Motor neuron (in vitro differentiated cells): ENCODE measurements at places on chromosomes 3 and 15. TPM values are rescaled to one million over a fixed set of nuclear protein-coding genes. Genes with fewer than 3 reads are reported as not detected.
A peak's percentile ranks its signal among the peaks of the same experiment; 100 is the strongest.

Gene GNAT1
- 0.14 and 0.38 TPM in 2 replicates for total RNA-seq

Gene GUCA1C
- total RNA-seq = not detected in 2 replicates

Gene PRSS50
- 0.08 and 0.18 TPM in 2 replicates for total RNA-seq

Gene BNIP2
- total RNA-seq = 26.8 and 26.9 TPM in 2 replicates

DNA sequence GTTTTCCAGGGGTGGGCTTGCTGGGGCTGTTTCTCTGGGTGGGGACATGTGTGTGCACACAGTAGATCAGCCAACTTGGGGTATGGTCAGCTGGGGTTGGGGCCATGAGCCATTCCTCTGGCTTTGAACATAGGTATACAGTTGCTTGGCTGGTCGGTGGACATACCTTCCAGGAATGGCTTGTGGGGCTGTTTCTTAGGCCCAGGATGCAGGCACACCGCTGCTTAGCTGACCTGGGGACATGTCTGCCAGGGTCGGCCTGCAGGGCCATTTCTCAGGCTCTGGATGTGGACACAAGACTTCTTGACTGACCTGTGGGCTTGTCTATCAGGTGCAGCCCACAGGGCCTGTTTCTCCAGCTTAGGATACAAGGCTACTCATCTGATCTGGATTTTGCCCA lies 130.6 kb downstream of the DOCK3 start:
- no peak for ATAC-seq

DNA sequence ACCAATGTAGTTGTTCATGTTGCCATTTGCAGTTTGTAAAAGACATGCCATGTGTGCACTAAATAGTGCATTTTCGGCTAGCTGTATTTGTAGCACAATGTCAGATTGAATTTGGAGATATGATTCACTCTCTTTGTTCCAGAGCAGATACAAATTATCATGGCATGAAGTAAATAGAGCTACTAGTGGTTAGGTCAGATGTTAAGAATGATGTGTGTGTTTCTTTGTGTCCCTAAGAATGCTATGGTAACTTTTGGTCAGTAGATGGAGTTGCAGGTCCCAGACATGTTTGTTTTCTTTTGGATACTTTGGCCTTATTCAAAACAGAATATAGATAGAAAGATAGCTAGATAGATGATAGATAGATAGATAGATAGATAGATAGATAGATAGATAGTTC lies 595.8 kb downstream of the NLGN1 start:
- peak; percentile 94 for ATAC-seq

DNA sequence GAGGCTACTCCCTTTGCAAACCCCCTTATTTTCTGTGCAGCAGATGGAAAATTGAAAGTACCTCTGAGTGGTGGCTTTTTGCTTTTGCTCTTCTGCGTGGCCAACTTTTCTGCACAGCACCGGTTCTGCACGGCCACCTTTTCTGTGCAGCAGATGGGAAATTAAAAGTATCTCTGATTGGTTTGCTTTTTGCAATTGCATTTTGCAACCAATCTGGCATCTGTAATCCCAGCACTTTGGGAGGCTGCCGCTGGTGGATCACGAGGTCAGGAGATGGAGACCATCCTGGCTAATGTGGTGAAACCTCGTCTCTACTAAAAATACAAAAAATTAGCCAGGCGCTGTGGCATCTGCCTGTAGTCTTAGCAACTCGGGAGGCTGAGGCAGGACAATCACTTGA lies 79.5 kb upstream of the CHMP2B start:
- ATAC-seq = no peak

DNA sequence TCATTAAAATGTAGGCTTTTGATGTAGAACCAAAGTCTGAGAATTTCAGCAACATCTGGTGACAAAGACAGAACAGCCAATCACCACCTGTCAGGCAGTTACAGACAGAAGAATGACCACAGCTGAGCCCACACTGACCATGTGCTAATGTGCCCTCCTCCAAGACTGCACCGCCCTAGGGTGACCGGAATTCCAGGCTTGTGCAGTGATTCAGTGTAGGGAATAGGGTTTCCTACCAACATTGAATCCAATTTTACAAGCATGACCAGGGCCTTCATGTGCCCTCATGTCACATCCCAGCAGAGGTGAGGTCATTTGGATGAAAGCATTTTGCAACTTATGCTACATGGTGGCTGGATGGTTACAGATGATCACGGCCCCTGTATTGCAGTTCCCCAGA lies 412.5 kb downstream of the SOX2 start:
- no peak for ATAC-seq

DNA sequence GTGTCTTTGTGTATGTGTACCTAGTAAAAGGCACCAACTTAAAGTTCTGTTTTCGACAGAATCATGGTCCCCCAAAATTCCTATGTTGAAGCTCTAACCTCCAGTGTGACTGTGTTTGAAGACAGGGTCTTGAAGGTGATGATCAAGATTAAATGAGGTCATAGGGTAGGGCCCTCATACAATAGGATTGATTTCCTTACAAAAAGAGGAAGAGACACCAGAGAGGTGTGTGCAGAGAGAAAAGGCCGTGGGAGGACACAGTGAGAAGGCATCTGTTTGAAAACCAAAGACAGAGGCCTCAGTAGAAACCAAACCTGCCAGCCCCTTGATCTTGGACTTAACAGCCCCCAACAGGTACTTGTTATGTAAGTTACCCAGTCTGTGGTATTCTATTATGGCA lies 52.0 kb upstream of the CORO2B start:
- no peak for ATAC-seq

GRCh38 chr3:45864760-45865519 lies 21.4 kb upstream of the CCR9 start:
- no peak for ATAC-seq

DNA sequence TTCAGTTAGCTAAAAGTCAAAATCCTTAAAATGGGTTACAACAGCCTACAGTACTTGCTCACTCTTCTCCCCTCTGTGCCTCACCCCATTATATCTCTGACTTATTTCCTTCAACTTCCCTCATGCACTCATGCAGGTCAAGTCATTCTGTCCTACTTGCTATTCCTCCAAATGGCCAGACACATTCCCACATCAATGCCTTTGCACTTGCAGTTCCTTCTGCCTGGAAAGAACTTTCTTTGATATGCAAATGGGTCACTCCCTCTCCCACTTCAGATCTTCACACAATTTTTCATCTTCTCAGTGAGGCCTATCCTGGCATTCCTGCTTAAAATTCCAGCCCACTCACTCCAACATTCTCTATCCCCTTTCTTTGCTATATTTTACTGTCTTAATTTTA lies 547.2 kb upstream of the TGFBR2 start:
- ATAC-seq = peak; percentile 67

DNA sequence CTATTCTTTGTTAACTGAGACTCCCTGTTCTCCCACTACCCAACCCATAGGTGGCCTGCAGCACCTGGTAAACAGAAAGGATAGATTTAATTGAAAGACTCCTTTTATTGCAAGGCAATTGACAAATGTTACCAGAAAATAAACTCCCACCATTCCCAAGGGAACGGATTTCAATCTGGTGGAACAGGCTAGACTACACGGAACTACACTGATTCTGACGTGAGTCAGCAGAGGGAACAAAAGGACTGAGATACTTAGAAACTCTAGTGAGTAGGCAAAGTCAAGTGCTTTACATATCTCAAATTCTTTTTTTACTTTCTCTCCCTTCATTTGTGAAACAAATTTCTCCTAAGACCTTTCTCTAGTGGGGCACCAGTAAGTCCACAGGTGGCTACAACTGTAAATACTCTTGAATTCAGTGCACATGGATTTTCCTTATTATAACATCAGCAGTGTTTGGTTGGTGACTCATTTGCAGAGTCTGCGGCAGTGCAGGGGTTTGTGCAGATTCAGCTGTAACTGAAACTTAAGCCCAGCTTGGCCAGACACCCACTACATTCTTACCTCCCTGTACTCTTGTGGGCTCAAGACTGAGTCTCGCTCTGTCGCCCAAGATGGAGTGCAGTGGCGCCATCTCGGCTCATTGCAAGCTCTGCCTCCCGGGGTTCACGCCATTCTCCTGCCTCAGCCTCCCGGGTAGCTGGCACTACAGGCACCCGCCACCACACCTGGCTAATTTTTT lies 34.3 kb upstream of the PLSCR2 start:
- ATAC-seq = peak; percentile 73

DNA sequence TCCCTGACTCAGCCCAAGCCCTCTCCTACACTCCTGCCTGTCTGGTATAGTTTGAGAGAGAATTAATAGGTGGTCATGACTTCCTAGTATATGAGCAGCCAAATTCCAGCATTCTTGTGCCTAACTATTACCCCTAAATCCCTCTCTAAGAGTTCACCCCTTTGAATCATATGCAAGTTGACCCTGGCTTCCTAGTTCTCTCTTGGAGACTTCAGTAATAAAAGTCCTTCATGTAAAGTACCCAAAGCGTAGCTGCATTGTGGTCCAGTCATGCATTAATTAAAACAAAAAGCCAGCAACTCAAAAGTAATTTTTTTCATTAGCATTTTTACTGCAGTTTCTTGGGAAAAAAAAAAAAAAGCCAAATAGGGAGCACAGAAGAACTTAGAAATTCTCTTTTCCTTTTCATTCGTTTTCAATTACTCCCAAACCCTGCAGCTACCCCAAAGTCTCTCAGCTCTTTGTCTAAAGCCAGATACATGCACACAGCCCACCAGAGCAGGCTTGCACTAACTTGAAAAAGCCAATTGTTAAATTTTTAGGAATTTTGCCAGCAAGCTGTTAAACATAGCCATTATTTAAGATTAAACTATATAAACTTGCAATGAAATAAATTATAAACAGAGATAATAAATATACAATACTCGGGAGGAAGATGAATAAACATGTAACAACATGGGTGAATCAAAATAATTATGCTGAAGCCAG lies 50.1 kb upstream of the STT3B start:
- peak; percentile 57 for ATAC-seq

GRCh38 chr3:66077973-66078372 lies 39.3 kb upstream of the MAGI1 start:
- no peak for ATAC-seq

DNA sequence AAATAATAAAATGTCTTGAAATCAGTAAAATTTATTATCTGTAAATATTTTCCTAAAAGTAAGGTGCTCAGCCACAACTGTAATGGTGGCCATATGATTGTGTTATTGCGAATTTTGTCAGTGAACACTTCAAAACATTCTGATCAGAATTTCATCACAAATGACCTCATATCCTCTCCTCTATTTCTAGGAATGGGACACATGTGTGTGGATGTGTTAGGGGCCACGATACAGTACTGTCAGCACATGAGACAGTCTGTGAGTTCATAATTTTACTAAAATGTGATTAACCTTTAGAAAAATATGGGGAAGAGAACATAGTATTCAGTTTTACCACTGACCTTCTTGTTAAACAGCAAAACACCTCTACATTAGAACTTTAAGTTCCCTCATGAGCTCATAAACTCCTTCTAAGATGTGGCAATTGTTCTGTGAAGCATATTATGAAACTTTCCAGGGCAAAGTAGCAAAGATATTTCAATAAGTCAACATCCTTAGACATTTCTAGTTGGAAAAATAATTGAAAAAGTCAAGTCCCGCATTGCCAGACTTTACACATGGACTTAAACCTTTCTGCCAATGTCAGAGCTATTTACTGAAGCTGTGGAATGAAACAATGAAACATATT lies 158.2 kb upstream of the ABI3BP start:
- ATAC-seq = no peak

DNA sequence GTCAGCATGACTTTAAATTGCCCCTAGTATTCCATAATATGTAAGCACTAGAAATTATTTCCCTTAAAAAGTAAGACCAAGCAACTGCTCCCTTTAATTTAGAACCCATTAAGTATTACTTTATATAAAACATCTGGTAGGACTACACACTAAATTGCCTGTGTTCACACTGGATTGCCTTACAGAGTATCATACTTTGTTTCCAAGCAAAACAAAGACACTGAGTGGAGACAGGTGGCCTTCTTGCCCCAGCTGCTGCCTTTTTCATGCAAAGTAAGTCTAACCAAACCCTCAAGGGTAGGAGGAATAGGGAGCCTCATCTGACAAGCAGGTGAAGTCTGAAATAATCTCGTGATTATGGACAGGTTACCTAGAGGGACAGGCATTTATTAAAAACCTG lies 87.3 kb downstream of the PEX5L start:
- ATAC-seq = no peak

GRCh38 chr15:70443486-70444273 lies 319.7 kb downstream of the UACA start:
- ATAC-seq = no peak

DNA sequence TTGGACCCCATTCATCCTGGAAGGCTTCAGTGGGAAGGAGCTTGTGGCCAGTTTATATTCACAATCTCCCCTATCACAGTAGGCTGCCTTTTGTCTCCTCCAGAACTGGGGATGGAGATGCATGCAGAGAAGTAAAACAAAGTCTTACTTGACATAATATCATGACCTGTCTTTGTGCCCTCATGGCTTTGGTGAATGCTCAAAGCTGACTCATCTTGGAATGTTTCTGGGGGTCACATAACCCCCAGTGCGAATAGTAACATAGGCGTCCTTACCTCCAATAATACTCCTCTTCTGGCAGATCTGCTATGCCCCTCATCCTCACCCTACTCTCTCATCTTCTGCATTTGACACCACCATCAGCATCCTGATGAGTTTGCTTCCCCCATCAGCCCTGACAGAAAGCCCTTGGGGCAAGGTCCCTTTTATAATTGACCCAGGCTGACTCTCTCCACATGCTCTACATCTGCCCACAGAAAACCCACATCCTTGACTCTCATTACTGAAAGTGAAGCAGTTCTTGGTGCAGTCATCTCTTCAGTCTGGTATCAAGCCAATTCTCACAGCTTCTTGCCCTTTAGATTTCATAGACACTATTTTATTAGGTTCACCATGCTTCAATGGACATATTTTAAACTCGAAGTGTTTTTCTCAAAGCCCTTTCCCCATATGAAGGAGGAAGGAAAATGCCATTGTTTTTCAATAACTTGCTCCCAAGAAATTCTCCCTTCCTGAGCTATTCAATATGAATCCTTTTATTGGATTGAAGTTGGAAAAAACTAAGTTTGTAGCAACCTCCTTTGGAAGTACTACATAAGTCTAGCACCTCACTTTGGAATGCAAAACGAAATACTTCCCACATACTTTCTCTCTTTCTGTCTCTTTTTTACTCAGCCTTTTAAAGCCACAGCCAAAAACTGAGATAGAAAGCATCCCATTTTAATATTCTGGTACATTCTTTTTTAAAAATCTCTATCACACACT lies 36.6 kb downstream of the OSTN start:
- ATAC-seq = no peak
